ENCODE measurements at places on chromosomes 2 and 18.

GRCh38 chr2:71922091-71922490 lies 225.6 kb downstream of the CYP26B1 start:
- DNase-seq: no peak

- DNase-seq: peak; percentile 37
These were observed 370.3 kb downstream of the MEIS1 start for GRCh38 chr2:66805016-66805865.

- DNase-seq: no peak
These were observed 4.6 kb downstream of the TXNL4A start for GRCh38 chr18:79983793-79984192.

GRCh38 chr2:1787755-1788477 lies 43.6 kb upstream of the PXDN start:
- peak; percentile 39 for DNase-seq

GRCh38 chr2:64313398-64313723 lies 140.6 kb upstream of the LGALSL start:
- no peak for DNase-seq

DNA sequence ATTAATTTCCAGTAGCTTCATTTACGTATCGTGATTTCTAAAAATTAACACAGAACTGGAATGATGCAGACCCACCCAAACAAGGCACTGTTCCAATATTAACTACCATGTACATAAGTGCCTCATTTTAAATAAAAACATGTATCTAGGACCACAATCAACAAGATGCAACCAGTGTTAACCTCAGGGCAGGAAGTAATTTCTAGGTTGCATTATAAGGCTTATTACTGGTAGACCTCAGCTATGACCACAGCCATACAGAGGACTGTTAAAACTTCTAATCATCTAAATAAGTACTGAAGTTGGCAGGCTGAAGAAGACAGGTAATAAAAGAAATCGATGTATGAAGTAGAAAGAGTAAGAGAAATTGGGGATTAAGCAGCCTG lies 262.9 kb downstream of the HDAC4 start:
- DNase-seq: no peak

- no peak for DNase-seq
These were observed 57.8 kb downstream of the VIL1 start for GRCh38 chr2:218476676-218477075.
